Activated CD4-positive, alpha-beta T cell treated with anti-CD3 and anti-CD28 coated beads for 36 hours (primary cell): ENCODE measurements at places on chromosomes 6 and 20.

DNA sequence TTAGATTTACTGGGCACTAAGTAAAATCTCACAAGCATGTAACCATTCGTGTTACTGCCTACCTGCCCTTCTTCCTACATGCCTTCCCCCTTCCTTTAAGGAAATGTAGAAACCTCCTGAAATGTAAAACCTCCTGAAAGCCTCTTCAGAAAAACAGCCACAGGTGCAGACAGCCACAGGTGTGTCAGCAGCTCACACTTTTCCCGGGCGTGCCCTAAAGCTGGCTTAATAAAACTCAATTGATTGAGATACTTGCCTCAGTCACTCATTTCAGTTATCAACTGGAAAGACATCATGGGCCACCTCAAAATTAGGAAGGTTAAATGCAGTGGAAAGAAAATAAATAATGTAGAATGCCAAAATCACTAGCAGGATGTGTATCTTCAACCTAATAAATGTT, 23.1 kb upstream of the PBOV1 start:
- DNase-seq = no peak

DNA sequence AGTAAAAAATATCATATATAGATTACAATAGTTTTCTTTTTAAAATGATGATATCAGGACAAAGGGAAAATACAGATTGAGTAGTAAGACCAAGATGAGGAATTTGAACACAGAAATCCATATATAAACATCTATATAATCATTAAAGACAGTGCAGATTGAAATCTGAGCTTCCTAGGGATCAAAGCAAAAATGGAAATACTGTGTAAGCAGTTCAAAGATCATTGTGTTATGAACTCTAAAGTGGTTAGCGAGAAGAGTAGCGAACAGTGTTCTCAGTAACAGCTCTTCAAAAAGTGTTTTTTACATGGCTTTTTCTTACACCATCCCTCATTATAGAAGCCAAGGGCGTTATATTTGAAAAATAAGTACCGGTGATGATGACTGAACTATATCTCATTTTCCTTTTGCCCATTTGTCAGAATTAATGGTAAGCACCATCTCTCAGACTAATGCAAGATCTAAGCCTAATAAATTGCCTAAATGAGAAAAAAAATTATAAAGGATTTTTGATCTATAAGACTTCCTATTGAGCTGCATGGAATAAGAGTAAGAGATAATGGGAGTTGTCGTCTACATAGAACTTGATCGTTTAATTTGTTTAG, 226.3 kb downstream of the ZFAND3 start:
- DNase-seq = no peak

GRCh38 chr20:13148961-13149360, 72.1 kb upstream of the ISM1 start:
- DNase-seq = no peak

DNA sequence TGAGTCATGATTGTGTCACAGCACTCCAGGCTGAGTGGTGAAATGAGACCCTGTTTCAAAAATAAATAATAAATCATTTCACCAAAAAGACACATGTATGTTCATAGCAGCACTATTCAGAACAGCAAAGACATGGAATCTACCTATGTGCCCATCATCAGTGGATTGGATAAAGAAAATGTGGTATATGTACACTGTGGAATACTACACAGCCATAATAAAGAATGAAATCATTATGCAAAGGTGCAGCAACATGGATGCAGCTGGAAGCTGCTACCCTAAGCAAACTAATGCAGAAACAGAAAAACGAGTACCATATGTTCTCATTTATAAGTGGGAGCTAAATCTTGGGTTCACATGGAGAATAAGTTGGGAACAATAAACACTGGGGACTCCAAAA, 33.1 kb downstream of the ZNF451 start:
- peak; percentile 6 for DNase-seq
